ENCODE measurements at places on chromosomes 2 and 18. TPM values are rescaled to one million over a fixed set of nuclear protein-coding genes. Genes with fewer than 3 reads are reported as not detected.

Gene PSMD14
- total RNA-seq = 73.2 TPM

Gene SLC4A5
- 0.31 TPM for total RNA-seq

Gene LYPD1
- total RNA-seq = 21.7 TPM

Gene FER1L5
- total RNA-seq = 0.25 TPM

Measured in aortic smooth muscle cell (primary cell).